ENCODE measurements at places on chromosomes 5 and 9.
A peak's percentile ranks its signal among the peaks of the same experiment; 100 is the strongest.

- no peak for DNase-seq
Measured at GRCh38 chr5:107673039-107673367, 2.3 kb upstream of the EFNA5 start.

DNA sequence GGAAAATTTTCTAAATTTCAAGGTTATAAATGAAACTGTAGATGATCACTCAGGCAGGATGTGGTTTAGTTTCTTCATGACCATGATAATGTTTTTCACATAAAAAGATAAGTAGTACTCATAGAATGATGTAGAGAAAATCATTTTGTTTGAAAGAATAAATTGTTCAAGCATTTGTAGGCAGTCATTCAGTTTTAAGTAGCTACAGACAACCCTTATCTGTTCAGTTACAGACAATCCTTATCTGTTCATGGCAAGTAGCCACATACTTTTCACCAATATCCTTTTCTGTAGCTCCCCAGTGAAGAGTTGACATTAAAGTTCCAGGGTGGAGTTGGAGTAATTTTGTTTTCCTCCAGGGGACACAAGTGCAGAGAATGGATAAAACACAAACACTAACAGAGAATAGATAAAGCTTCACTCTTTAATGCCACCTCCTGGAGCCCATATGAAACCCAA lies 278.1 kb upstream of the TNC start:
- no peak for DNase-seq

- DNase-seq, result no peak
Measured at GRCh38 chr9:134545215-134545542, 96.4 kb upstream of the COL5A1 start.

GRCh38 chr9:94824913-94825610 lies 98.6 kb downstream of the AOPEP start:
- DNase-seq, result no peak

DNA sequence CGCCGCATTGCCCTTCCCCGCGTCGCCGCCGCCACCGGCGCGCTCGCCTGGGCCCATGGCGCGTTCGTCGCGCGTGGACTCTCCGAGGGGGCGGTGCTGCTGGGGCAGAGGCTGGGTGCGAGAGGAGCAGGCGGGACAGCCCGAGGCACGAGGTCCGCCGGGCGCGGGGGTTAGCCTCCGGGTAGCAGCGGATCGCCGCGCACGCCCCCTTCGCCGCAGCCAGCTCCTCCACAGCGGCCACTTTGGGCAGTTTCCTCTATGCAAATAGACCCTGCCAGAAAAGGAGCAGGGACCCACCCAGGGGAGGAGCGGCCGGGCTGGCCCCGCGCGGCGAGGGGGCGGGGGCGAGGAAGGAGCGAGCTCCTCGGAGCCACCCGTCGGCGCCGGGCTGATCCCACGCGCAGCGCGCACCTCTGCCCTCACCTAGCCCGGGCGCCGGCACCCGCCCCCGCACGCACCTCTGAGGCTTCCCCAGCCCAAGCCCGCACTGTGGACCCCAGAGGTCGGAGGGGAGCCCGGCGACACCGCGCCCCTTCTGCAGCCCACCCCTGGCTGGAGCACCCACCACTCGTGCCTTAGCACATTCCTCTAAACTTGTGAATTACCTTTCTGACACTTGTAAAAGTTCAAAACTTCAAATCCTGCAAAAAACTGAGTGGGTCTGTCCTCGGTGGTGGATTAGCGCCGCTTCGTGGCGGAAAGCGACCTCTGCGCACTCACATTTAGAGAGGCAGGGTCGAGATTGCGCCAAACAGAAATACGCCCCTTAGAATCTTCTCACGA lies at the start of gene COL23A1:
Gene COL23A1 (minus strand): TSS at position 253 of the 783 bp plus-strand sequence.
- DNase-seq, result peak; percentile 31

DNA sequence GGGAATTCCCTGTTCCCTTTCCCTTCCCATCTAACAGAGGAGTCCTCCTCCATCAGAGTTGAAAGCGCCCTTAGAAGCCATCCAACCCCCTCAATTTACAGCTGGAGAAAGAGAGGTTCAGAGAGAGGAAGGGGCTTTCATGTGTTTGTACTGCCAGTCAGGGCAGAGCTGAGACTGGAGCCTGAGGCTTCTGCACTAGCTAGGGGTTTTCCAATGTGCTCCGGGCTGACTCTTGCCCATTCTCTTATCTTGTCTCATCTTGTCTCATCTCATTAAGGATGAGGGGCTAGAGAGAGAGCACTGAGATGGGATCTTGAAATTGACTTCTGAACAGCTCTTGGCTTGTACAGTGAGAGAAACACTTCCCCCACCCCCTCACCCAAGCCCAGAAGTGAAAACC lies 67.4 kb upstream of the SHB start:
- no peak for DNase-seq

GRCh38 chr9:135701067-135701958 lies 672 bp upstream of the KCNT1 start:
- DNase-seq, result no peak

DNA sequence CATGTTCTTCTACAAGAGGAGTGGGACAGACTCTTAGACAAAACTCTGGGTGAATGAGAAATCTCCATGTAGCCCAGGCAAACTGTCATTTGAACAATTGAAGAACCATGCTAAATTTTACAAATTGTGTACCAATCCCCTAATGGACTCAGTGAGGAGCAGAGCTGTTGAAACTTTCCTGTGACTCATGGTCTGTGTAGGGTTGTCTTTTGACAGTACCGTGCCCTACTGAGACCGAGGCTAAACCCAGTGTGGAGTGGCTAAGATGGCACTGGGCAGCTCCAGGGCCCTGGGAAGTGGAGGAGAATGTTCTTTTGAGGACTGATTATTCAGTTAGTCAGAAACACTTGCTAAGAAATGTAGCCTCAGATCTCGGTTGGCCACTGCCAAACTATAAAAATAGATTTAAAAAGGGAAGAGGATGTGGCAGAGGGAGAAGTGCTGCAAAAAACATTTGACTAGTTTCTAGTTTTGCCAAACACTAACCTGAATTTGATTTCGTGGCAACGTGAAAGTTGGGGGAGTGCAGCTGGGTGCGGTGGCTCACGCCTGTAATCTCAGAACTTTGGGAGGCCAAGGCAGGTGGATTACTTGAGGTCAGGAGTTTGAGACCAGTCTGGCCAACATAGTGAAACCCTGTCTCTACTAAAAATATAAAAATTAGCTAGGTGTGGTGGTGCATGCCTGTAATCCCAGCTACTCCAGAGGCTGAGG lies 24.7 kb downstream of the POU4F3 start:
- DNase-seq, result no peak

DNA sequence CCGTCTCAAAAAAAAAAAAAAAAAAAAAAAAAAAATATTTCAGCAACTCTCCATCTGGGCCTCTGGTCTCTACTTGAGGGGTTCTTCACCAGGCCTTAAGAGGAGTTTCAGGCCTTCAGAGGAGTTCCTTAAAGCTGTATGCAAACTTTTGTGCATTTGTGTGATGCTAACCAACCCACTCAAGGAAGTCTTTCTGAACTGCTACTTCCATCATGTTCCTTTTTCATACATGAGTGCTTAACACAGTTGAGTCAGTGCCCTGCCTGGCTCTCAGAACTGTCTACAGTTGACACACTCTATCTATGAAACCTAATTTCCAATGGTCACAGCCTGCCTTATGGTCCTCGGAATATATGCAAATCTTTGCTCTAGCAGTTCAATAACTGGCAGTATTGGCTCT lies 146.5 kb downstream of the MEF2C start:
- no peak for DNase-seq

DNA sequence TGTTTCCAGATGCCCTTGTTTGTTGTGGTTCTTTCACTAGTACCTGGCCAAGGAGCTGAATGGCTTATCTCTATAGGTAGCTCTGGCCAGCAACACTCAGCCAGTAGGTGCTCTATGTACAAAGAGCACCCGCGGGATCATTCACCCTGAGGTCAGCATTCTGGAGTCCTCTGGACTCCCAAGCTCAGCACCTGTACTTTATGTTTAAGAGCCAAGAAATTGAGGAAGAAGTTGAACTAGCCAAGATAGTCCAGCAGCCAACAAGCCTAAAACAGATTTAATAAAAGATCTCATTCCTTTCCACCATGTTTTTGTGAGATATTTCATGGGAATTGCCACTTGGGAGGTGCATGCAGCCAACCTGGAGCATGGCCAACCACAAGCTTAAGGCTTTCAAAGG lies 242.6 kb upstream of the PAPPA start:
- DNase-seq, result no peak

- no peak for DNase-seq
Measured at GRCh38 chr9:18190671-18191374, 283.1 kb upstream of the ADAMTSL1 start.

DNA sequence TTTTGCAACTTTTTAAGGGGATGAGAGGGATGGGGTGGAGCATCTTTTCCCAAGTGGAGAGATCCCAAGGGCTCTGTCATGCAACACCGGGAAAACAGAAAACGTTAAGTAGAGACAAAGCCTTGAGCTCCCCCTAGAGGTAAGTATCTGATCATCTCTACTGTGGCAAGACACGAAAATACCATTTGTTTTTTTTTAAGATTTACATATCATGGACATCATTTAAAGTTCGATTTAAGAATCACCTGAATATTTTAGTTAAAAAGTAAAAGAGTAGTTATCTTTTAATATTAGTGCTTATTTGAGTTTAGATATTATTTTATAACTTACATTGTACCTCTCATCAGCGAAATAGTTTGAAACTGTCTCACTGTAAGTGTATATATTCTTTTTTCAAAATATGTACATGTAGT lies 200.4 kb downstream of the LRRC70 start:
- DNase-seq, result no peak

All from activated T-helper 1 cell treated with anti-CD3 and anti-CD28 coated beads, Interleukin-12 subunit alpha, Interleukin-12 subunit beta, Interleukin-2, Interleukin-4 antibody, amounts not matched to agents 30 ng/mL and 10 ng/mL and 1 ng/mL, durations not matched to agents 14 hours and 24 hours and 36 hours (primary cell).